Activated CD4-positive, alpha-beta T cell treated with anti-CD3 and anti-CD28 coated beads for 4 hours (primary cell): ENCODE measurements at places on chromosomes 7 and 10.

DNA sequence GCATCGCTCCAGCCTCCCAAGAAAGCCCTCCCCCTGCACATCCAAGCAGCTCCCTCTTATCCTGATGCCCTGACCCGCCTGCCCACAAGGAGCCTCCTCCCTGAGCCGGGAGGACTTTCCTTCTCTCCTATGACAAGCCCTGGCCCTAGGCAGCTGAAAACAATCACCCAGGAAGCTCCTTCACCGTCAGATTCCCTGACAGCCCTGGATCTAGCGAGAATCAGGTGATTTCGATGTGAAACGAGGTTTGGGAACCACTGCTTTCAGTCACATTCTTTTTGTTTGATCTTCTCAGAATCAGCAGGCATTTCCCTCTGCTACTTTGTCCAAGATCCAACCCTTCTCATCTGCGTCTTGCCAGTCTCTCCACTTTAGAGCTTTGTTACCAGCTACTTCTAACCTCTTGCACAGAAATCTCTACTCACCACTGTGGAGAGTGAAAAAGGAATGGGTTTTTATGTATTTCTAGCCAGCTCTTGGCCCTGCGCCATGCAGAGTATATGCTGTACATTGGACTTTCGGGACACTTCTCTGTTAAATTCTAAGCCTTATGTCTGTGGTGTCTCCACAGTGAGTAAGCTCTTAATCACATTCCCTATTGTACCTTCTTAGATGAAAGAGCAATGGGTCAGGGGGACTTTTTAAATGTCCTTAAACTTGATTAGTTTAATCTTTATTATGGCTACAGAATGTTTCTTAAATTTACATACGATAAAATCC lies 253.2 kb upstream of the C7orf33 start:
- no peak for DNase-seq

GRCh38 chr7:155483868-155484325 lies 26.0 kb downstream of the EN2 start:
- DNase-seq, result no peak

DNA sequence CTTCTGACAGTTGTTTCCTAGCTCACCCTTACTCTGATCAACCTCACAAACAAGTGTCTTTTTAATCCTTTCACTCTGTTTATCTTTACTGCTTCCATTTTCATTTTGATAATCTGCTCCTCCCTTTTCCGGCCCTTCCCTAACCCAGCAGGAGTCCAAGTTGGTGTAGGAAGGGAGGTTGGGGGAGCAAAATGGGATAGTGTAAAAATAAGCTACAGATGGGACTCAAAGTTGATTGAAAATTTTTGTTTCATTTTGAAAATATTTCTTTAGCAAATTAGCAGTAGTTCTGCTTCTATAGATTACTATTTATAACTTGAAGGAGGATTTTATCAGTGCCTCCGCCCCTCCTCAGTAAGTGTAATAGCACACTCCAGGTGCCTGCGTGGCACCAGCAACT lies 112.0 kb downstream of the WNT2 start:
- DNase-seq, result no peak

- no peak for DNase-seq
These were observed 229.7 kb downstream of the CDK14 start for GRCh38 chr7:90825779-90826178.

DNA sequence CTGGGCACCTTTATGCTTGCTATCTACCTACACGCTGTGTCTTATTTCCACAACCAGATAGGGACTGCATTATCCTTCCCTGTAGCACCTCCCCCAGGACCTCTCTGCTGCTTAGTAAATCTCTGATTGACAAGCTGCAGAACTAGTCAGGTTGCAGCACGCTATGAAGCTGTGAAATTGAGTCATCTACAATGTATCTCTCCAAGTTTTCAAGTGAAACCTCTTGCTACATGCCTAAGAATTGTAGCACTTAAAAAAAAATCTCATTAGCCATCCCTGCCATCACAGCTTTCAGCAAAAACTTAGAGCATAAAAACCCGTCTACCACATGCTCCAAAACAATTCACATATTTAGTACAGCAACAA lies 69.7 kb upstream of the FGFR2 start:
- no peak for DNase-seq

- no peak for DNase-seq
These were observed 30.2 kb downstream of the USP6NL start for GRCh38 chr10:11581213-11581612.

DNA sequence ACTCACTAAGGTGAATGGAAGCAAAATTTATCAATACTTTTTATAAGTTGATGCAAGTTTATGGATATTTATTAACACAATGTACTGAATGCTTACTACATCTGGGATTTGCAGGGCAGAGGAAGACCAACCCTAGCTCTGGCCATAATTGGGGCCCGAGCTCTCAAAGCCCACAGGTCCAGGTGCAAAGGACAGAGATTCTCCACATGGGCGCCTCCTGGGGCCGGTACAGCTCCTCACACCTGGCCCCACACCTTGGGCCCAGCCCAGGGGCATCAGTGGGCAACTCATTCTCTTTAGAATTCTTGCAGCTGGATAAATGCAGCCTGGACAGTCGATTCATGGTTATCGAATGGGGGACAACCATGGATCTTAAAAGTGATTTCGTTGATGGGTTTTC lies 47.1 kb downstream of the CALML3 start:
- no peak for DNase-seq

- no peak for DNase-seq
These were observed 8.3 kb upstream of the MET start for GRCh38 chr7:116663744-116664143.

DNA sequence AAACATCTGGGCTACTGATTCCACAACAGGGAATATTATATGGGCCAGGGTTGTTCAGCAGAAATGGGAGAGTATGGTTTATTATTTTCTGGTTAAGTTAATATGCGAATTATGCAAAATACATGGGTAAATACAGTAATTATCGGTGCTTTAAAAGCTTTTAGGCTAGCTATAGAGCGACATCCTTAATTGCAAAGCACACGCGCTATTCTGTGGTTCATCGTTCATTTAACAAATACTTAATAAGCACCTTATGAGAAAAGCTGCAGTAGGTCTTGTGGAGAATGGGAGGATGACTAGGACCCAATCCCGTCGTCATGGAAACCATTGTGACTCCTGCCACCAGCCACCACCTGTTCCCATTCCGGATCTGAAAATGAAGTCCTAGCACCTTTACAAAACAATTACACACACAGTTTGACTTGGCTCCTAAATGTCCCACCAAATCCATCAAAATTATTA lies 623 bp upstream of the CEP41 start:
- no peak for DNase-seq
